ENCODE measurements at places on chromosomes 13 and 19. TPM values are rescaled to one million over a fixed set of nuclear protein-coding genes. Genes with fewer than 3 reads are reported as not detected.

Gene ZNF132
- 3.2 TPM for polyA plus RNA-seq

Gene RGCC
- polyA plus RNA-seq: 7.8 TPM

Gene TPTE2
- not detected for polyA plus RNA-seq

Gene GRIN3B
- polyA plus RNA-seq: 0.32 TPM

Gene PRODH2
- not detected for polyA plus RNA-seq

Measured in BJ (cell line).